ENCODE measurements at places on chromosomes 1 and 21. TPM values are rescaled to one million over a fixed set of nuclear protein-coding genes. Genes with fewer than 3 reads are reported as not detected.

- DNase-seq, result no peak
These were observed at the start of gene TFF1 for GRCh38 chr21:42366292-42367010. Gene TFF1, minus strand, starts transcription at chr21:42366535. Its CDS starts 40 bp downstream, at chr21:42366495.

DNA sequence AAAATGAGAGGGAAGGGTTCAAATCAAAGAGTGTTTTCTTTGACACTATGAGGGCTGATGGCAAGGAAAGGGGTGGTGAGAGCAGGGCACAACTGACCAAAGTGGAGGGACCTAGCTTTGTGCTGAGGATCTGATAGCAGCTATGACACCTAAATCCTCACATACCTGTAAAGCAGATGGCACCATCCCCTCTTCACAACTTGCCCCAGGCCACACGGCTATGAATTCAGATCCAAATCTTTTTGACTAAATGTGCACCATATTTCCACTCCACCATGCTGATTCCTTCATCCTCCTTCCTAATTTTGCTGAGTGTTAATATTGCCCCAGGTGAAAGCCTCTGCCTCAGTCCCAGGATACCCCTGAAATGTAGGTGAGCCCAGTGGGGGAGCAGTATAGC lies 385.7 kb downstream of the PLPP3 start:
- DNase-seq, result no peak

GRCh38 chr1:55049271-55049913 lies 10.0 kb downstream of the PCSK9 start:
- DNase-seq, result no peak

DNA sequence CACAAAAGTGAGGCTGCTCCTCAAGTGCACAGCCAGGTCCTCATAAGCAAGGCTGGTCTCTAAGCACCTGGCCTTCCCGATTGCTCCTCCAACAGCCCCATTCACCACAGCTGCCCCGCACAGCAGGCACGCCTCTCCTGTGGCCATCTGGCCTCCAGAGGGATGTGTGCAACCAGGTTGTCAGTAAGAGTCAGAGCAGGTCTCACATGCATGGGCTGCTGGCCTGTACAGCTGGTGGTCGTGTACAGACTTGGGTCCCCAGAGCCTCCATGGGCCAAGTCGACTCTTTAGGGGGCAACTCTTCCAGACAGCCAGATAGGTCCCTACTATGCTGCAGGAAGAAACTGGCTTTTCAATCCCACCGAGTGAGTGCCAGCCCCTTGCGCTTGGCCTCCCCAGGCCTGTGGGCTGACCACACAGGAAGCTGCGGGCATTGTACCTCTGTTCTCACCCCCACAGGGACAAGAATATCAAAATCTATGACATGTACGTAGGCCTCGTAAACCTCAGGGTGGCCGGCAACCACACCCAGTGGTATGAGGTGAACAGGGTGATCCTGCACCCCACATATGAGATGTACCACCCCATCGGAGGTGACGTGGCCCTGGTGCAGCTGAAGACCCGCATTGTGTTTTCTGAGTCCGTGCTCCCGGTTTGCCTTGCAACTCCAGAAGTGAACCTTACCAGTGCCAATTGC lies 1.4 kb downstream of the PRSS38 start:
- DNase-seq, result no peak

- no peak for DNase-seq
These were observed 32.1 kb downstream of the CACNA1S start for GRCh38 chr1:201080135-201080534.

- no peak for DNase-seq
These were observed 51.3 kb downstream of the RHOU start for GRCh38 chr1:228786361-228787129.

DNA sequence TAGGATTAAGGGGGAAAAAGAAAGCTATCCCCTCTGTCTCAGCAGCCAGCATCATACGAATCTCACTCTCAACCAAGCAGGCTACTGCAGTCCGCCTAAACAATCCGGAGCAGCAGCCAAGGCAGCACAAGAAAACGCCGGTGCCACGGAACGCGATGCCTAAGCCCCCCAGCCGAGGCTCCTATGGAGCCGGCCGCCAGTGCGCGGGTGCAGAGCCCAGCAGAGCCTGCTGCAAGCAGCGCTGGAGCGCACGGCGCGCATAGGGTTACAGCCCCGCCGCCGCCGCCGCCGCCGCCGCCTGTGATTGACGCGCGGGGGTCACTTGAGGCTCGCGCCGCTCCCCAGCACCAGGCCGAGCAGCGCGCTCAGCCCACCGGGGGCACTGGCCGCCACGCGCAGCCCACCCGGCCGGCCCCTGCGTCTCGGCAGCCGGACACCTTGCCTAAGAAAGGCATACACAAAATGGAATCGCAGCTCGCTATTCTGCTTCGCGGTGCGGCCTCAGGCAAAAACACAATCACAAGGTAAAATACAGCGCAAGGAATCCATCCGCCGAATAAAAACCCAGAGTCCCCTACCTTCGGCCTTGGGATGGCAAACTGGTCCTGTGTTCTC lies 780 bp downstream of the HIVEP3 start:
- peak; percentile 86 for DNase-seq

DNA sequence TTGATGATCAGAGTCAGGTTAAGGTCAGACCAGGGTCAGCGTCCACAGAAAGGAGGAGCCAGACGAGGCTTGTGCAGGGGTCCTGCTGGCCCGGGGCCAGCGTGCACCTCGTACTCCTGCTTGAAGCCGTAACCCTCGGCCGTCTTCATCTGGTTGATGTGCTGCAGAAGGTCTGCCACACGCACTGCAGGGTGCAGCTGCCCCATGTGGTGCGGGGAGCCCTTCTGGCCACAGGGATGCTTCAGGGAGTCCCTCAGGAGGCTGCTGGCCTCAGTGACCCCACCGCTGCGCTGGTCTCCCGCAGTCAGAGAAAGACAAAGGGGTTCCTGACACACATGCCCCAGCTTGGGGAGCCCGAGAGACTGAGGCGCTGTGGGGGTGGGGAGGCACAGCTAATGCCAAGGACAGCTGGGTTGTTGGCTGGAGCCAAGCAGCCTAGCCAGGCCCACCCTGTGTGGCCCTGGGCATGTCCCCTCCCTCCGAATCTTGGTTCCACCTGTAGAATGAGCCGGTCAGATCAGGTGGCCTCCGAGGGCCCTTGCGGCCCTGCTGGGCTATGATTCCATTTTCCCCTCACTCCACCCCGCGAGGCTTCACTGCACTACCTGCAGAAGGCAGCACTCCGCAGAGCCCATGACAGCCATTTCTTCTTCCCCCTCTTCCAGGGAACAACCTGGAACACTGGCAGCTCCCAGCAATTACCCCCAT lies 251.9 kb downstream of the PTPRU start:
- DNase-seq, result no peak

DNA sequence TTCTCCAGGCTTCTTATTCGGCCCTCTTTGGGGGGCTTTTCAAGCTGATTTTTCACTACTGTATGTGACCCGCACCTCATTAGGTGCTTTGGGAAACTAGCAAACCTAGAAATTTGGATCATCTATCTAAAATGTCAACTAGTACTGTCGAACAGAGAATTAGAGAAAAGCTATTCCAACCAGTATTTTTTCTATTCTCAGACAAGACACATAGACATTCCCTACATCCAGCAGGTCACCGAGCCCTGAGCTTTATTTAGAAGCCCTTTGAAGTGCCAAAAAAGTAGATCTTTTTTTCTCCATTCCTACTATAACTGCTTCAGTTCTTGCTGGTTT lies 310 bp upstream of the SSR2 start:
- DNase-seq, result no peak

DNA sequence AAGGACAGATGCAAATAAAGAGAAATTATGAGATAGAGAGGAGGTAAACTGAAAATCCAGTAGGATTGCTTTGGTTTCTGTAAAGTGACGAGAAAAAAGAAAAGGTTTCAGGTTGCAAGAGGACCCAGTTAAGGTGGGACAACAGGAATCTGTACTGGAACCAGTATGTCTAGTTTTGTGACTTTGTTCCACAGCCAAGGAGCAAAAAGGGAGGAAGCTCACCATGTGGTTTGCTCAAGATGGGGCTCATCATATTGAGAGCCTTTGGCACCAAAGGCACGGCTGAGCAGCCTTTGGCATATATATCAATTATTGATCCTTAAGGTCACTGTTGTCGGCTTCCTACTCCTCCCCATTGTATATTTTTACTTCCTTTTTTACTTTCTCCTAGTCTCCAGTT lies 1.8 kb upstream of the ZDHHC18 start:
- no peak for DNase-seq

- peak; percentile 24 for DNase-seq
These were observed 11.6 kb upstream of the S100A7A start for GRCh38 chr1:153404768-153405167.

DNA sequence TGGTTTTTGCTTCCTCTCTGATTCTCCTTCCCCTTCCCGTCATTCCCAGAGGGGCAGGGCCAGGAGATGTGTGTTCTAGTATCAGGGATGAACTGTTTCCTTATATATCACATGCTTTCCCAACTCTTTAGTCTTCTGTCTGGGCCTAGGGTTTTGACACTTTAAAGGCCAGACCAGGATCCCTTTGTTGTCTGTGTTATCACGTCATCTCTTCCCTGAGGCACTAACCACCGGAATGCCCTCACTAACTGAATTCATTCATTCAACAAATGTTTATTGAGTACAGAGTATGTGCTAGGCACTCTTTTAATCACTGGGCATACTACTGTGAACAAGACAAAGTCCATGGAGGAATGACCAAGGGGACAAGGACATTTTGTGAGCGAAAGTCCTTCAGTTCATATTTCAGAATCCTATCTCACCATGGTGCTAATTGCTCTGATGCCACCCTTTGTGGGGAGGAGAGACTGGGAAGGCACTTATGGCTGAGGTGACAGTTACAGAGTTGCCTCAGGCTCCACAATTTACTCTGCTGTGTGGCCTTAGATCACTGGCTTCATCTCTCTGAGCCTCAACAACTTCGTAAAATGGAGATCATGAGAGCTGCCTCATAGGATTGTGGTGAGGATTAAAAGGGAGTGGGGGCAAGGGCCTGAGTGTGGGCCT lies 12.0 kb upstream of the ZNF362 start:
- no peak for DNase-seq

DNA sequence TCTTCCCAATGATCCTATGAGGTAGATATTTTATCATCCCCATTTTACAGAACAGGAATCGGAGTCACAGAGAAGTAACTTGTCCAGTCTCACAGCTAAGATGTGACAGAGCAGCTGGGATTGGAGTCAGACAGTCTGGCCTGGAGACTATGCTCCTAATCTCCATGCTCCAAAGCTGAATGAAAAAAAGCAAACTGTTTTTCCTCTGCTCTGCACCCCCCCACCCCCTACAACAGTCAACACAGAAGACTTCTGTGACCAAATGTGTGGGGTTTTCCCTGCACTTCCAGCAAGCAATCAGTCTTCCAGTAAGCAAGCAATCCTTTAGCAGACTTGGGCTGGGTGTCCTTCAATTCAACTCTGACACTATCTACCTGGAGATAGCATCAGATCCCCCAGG lies 33.2 kb downstream of the KIRREL1 start:
- DNase-seq, result no peak

GRCh38 chr1:225847610-225848009 lies 34.6 kb downstream of the TMEM63A start:
- DNase-seq, result no peak

GRCh38 chr1:40860706-40861223 lies 1.4 kb downstream of the CITED4 start:
- no peak for DNase-seq

DNA sequence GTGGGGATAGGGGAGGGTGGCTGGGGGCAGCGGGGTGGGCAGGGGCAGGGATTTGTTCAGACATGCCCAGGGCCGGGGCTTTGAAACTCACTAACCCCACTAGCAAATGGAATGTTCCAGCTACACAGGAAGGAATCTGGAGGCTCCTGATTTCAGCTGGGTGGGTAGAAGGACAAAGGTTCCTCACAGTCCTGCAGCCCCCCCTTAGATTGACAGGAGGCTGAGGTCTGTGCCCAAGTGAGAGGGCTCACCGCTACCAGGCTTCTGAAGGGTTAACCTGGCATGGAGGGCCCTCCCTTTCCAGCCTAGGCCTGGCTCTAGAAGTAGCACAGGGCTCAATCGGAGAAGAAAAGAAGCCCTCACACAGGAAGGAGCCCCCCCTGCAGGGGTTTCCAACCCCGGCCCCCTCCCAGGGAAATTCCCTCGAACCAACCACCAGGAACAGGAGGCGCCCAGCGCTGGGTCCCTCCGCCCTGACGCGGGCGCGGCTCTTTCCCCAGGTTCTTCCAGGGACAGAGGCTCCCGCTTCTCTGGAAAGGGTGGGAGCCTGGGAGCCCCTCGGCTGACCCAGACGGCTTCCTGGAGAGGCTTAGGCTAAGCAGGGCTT lies 3.3 kb downstream of the EPHA2 start:
- peak; percentile 82 for DNase-seq

DNA sequence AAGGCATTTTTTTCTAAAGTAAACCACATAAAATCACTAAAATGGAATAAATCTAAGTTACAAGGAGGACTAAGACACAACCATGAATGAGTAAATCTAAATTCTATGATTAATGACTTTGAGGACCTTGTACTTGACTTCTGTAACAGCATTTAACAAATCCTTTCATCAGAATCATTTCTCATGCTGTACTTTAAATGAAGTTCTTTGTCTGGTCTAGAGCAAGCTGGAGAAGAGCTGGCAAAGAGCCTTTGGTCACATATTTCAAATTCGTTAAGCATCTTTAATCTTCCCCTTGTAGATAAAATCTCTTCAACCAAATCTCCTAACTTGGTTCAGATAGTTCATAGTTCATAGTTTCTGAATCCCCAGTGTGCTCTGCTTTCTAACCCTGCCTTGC lies 405.4 kb downstream of the PTPRC start:
- DNase-seq, result no peak

DNA sequence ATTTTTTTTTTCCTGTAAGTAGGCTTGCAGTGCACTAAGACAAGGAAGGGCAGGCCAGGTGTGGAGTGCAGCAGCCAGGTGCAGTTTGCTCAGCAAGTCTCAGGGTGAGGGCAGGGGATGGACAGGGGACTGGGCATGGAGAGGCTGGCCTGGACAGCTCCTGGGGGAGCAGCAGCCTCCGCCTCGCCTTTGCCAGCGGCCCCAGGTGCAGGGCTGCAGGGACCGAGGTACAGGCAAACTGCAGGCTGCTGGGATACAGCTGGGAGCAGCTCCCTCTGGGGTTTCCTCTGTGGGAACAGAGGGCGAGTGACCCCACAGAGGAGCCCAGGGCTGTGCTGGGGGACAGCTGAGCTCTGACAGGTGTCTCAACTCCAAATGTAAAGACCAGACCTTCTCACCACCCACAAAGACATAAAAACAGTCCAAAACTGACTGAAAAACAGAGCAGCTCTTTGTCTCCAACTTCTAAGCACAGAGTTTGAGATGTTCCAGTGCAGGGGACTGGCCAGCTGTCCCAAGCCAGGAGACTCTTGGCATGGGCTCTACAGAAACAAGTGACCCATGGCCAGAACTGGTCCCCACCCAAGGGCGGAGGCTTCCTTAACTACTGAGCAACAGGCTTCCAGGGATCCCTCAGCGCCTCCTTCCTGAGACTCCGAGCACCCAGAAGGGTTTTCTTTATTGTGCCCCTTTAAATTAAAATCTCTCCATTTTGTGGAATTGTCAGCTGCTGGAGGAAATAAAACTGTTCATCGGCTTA lies 27.7 kb upstream of the AJAP1 start:
- DNase-seq, result no peak

GRCh38 chr21:25862596-25862995 lies 127.8 kb downstream of the GABPA start:
- DNase-seq, result peak; percentile 32

The GJA8 gene
- total RNA-seq, result not detected

The AMY1C gene
- not detected for total RNA-seq

The CSF3R gene
- total RNA-seq, result 0.56 TPM

The CIART gene
- total RNA-seq, result 25.3 TPM

The ZNF683 gene
- total RNA-seq, result not detected

The PLA2G4A gene
- total RNA-seq, result 0.81 TPM

The CENPF gene
- total RNA-seq, result 213 TPM

The NADK gene
- total RNA-seq, result 56.9 TPM

The FCER1A gene
- not detected for total RNA-seq

The DMRTB1 gene
- total RNA-seq, result not detected

The PADI4 gene
- total RNA-seq, result not detected

The EVA1B gene
- 3.1 TPM for total RNA-seq

The USH2A gene
- total RNA-seq, result 0.04 TPM

The NBPF15 gene
- 14.6 TPM for total RNA-seq

The TRAF3IP3 gene
- not detected for total RNA-seq

Data from neural progenitor cell (in vitro differentiated cells).